ENCODE measurements at places on chromosomes 2 and 18. TPM values are rescaled to one million over a fixed set of nuclear protein-coding genes. Genes with fewer than 3 reads are reported as not detected.

Gene KYNU
- total RNA-seq, result 0.75 TPM

Gene NEMP2
- total RNA-seq, result 11.1 TPM

Gene SERPINB4
- not detected for total RNA-seq

Gene TRIM43
- not detected for total RNA-seq

Gene CD8B2
- not detected for total RNA-seq

Gene SIGLEC15
- total RNA-seq, result 1.6 TPM

Gene CRYGD
- not detected for total RNA-seq

Gene ONECUT2
- not detected for total RNA-seq

Gene CYBRD1
- total RNA-seq, result not detected

Gene ENOSF1
- 54.6 TPM for total RNA-seq

Gene NDC80
- 48.5 TPM for total RNA-seq

Gene GALNT14
- total RNA-seq, result 1.6 TPM

Gene DUSP2
- total RNA-seq, result 25.1 TPM

Gene NT5C1B
- total RNA-seq, result not detected

Gene CPLX4
- not detected for total RNA-seq

Gene GREB1
- total RNA-seq, result 4.4 TPM

Gene DSEL
- total RNA-seq, result not detected

Gene SRD5A2
- total RNA-seq, result 0.04 TPM

Gene MARCO
- not detected for total RNA-seq

Gene EVX2
- total RNA-seq, result not detected

Gene FAM124B
- total RNA-seq, result not detected

Gene LYPD6B
- 0.43 TPM for total RNA-seq

Gene CLEC4F
- not detected for total RNA-seq

Gene FEV
- not detected for total RNA-seq

Gene HOXD3
- total RNA-seq, result not detected

Gene ANKRD53
- total RNA-seq, result not detected

Gene CRACDL
- total RNA-seq, result 2.5 TPM

Gene EN1
- not detected for total RNA-seq

Gene YWHAQ
- total RNA-seq, result 189 TPM

Gene IL1A
- total RNA-seq, result 0.15 TPM

Gene POTEF
- total RNA-seq, result 0.07 TPM

Gene SERTAD2
- total RNA-seq, result 73.8 TPM

Gene ACMSD
- not detected for total RNA-seq

Gene PGAP1
- 22.4 TPM for total RNA-seq

Gene CAB39
- 45.5 TPM for total RNA-seq

Gene RGPD3
- not detected for total RNA-seq

Gene THADA
- 29.4 TPM for total RNA-seq

Gene FOXI3
- total RNA-seq, result not detected

Gene CHN1
- total RNA-seq, result 0.07 TPM

Gene FRZB
- not detected for total RNA-seq

Gene ST8SIA3
- total RNA-seq, result not detected

Gene DPP10
- not detected for total RNA-seq

Gene MYL12B
- total RNA-seq, result 254 TPM

Gene EGR4
- total RNA-seq, result 0.14 TPM

Gene G6PC2
- total RNA-seq, result not detected

Gene GKN1
- not detected for total RNA-seq

Gene RAB6C
- 0.52 TPM for total RNA-seq

Gene SEMA4F
- 2.7 TPM for total RNA-seq

Gene GALR1
- total RNA-seq, result not detected

Data from Karpas-422 (cell line).